ENCODE measurements at places on chromosomes 12 and 14.

- no peak for DNase-seq
These were observed 76.1 kb upstream of the TMEM263 start for GRCh38 chr12:106879612-106880011.

- no peak for DNase-seq
These were observed 34.6 kb downstream of the ATF7 start for GRCh38 chr12:53591301-53592206.

DNA sequence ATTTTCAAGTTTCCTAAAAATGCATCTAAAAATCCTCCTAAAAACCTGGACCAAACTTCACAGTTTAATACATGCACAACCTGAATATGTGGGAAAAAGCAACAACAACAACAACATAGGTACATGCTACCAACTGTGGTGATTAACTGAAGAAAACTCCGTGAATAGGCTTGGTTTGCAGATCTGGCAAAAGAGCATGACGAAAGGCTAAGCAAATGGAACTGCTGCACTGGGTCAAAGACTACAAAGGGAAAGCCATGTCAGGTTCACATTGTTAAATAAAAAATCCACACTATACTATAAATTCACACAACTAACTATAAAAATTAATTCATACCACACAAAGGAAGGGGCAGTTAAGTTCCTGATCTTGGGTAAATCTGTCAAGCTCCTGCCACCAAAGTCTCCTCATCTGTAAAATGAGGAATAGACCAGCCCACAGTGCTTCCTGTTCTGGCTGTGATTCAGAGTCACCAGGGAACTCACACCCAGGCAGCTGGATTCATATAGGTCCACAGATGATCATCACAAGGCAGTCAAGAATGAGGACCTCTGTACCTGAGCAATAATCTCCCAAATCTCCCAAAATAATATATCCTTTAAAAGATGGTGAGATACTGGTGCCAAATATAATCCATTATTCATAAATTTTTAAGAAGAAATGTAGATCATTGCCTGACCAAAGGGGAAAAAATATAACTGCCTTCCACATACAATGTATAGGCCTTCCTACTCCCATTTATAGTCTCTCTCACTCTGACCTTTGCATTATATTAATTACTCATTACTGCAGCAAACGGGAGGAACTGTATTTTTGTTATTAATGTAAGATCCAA is 7.0 kb downstream of the CORO1C start:
- no peak for DNase-seq

GRCh38 chr12:96414637-96415036 is 14.4 kb upstream of the CDK17 start:
- no peak for DNase-seq

DNA sequence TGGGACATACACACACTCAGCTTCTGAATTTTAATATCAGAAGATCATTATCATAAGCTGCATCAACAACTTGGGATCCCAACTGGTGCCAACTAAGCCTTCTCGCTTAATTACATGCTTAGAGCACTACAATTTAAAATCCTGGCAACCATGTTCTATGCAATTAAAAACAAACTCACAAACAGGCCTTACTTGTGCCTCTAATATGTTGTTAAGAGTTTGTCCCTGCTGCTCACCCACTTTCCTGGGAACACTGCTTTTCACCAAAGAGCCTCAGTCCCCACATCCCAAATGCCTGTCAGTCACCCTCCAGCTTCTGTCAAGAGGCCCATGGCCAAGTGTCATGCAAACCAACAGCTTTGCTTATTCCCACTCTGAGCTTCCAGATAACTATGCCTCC is 69.7 kb downstream of the TTC9 start:
- DNase-seq = no peak

- no peak for DNase-seq
These were observed 273.8 kb upstream of the GRIP1 start for GRCh38 chr12:66952668-66953067.

DNA sequence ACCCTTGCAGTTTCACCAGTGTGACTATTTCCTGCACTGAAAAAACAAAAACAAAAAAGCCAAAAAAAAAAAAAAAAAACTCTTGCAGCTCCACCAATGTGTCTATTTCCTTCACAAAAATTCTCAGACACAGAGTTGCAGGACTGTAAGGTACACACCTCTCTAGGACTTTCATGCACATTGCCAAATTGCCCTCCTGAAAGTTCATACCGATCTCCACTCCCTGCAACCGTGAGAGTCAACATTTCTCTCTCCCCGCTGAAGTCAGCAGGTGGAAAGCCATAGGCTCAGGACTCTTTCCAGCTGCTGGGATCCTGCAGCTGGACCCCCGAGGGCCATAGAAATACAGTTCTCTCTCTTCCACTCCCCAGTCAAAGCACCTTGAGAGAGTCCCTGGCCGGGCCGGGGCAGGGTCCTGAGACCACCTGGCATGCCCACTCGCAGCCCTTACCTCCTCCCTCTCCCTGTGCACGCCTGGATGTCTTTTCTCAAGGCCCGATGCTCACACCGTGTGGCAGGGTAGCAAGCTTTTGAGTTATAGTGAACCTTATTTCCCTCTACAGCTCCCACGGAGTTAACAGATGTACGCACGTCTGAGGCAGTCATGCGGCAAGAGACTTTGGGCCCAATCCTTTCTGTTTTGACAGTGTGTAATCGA is 23.6 kb downstream of the MMAB start:
- DNase-seq = no peak

- DNase-seq = no peak
These were observed 450 bp upstream of the TDG start for GRCh38 chr12:103965255-103965589.

DNA sequence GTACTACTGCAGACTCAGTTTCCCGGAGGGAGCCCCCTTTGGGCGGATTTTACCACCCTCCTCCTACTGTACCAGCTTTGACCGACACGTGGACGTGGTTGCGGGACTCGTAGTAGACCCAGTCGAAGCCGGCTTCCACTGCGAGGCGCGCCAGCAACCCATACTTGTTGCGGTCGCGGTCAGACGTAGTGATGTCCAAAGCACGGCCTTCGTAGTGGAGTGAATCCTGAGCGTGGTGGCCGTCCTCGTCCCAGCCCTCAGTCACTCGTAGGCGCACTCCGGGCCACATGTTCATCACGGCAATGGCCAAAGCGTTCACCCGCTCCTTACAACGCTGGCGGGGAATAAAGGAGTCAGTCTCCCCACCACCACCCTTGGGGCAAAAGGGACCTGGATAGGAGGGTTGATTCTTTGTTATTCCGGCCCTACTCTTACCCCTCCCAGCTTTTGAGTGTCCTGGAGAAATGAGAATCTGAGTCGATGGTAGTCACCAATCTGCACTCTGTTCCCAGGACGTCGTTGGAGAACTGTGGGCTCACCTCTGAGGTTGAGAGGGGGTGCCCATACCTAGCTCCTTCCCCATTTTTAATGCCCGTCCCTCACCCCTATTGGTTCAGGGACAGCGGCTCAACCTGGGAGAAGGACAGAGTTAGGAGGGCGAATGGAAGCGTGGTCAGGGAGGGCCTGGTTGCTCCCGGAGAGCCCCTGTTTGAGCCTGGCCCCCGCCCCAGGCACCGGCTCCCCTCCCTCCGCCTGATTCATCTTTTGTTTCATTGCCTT is 3.4 kb downstream of the DHH start:
- DNase-seq = no peak

DNA sequence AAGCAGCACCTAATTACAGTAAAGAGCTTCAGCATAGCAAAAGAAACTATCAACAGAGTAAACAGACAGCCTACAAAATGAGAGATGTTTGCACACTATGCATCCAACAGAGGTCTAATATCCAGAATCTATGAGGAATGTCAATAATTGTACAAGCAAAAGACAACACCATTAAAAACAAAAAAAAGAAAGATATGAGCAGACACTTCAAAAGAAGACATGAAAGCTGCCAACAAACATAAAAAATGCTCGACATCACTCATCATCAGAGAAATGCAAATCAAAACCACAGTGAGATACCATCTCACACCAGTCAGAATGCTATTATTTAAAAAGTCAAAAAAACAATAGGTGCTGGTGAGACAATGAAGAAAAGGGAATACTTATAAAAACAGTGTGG is 273.1 kb downstream of the TMTC2 start:
- DNase-seq = no peak

DNA sequence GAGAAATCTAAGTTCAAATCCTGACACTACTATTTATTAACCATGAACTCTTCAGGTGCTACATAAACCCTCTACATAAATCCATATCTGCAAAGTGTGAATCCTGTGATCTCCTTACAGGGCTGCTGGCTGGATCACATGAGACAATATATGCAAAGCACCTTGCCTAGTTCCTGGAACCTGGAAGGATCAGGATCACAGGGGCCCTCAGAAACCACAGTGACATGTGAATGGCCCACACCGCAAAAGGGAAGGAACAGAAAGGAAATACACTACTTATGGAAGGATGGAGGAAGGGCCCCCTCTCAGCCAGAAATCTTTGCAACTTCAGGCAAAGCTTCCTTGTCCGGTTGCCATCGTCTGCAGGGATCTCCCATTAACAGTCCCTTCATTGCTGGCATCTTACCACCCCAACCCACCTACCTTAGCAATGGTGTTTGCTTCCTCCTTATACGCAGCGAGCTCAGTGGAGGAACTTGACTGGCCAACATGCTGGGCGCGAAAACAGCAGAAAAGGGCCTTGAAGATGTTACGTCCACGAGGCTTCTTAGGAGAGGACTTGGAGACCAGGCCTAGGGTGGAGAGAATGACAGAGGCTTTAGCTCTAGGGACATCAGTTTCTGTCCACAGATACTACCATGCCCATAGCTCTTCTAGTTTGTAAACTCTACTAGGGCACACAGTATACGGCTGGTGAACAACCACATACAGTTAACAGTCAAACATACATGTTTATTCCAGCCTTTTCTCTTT is 10.7 kb upstream of the AVIL start:
- no peak for DNase-seq

- DNase-seq = no peak
These were observed 793.3 kb downstream of the DIO2 start for GRCh38 chr14:79417961-79418360.

DNA sequence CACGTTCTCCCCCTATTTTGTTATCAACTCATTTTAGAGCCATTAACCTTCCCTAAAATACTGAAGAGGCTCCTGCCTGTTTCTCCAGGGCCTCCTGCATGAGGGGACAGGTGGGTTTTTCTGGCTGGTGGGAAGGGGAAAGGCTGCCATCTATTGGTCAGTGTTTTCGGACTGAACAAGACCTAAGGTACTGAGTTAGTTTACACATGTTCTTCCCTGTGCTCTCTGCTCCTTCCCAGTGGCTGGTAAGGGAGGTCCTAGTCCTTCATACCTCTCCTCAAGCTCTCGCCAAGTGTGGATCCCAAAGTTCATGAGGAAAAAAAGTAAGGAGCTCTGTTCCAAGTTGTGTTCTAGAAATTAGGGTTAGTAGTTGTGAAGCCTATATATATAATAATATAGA is 357.5 kb downstream of the FSCB start:
- DNase-seq = no peak

GRCh38 chr14:69614592-69614991 is 3.2 kb downstream of the SUSD6 start:
- no peak for DNase-seq

- DNase-seq = no peak
These were observed 2.5 kb downstream of the COL2A1 start for GRCh38 chr12:48001505-48002413.

- no peak for DNase-seq
These were observed 142.3 kb downstream of the ADGRD1 start for GRCh38 chr12:131095826-131096680.

- DNase-seq = no peak
These were observed 8.3 kb downstream of the SLC38A2 start for GRCh38 chr12:46364300-46364696.

- DNase-seq = no peak
These were observed 58.6 kb downstream of the ZFP36L1 start for GRCh38 chr14:68734231-68734732.

GRCh38 chr14:90062822-90063539 is 1.2 kb downstream of the KCNK13 start:
- DNase-seq = no peak

DNA sequence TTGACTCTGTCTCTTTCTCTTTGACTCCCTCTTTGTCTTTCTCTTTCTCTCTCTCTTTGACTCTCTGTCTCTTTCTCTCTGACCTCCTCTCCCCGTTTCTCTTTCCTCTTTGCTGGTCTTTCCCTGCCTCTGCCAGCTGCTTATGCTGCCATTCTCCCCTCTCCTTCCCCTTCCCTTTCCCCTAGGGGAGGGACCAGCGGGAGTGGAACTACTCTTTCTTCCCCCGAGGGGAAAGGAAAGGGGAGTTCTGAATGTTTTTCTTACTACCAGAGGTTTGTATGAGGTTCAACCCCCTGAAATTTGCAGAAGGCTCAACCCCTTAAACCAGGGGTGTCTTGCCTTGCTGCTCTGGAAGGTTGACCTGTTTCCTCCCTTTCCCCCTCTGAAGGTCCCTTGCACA is 24.7 kb upstream of the RNASE1 start:
- no peak for DNase-seq

GRCh38 chr12:32418903-32419519 is 19.7 kb downstream of the FGD4 start:
- no peak for DNase-seq

GRCh38 chr12:104733717-104734175 is 224.3 kb downstream of the SLC41A2 start:
- no peak for DNase-seq

DNA sequence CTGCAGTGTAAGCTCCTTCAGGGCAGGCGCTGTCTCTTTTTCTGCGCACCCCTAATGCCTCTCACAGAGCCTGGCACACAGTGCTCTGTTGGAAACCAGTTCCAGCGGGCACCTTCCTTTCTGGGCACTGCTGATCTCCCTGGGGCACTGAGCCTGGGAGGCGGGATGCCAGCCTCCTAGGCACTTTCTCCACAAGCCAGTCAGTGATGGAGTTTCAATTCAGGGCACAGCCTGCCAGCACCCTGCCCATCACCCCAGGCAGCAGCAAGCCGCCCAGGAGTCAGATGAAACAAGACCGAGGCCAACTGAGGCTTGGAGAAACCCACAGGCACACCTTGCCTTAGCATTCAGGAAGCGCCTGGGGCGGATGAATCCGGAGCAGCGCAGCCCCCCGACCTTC is 5.7 kb upstream of the CTDSP2 start:
- DNase-seq = no peak

DNA sequence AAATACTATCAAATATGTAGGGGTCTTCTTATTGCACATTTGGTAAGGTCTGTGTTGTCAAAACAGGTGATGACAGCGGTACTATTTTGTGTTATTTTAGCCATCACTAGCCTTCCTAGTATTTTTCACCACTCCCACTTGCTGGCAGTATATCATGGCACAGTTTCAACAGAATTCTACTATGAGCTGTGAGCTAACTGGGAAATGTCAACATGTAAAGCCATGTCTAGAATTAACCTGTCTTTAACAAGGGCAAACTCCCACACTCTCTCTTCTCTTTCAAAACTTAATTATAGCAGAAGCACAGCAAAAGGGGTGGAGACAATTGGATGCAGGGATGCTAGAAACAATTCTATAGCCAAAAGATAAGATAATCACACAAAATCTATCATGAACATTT is 253.4 kb downstream of the PAX9 start:
- no peak for DNase-seq

GRCh38 chr12:80861641-80862378 is 75.9 kb downstream of the LIN7A start:
- DNase-seq = no peak

- no peak for DNase-seq
These were observed 111.9 kb downstream of the LRRK2 start for GRCh38 chr12:40336573-40337199.

- no peak for DNase-seq
These were observed 413 bp downstream of the DAD1 start for GRCh38 chr14:22588526-22589095.

- DNase-seq = no peak
These were observed 136.4 kb downstream of the KIF26A start for GRCh38 chr14:104274806-104275205.

GRCh38 chr12:5333096-5333495 is 98.8 kb upstream of the NTF3 start:
- no peak for DNase-seq
